Prostate gland (tissue), 2 donors: ENCODE measurements at places on chromosomes 16 and 17. TPM values are rescaled to one million over a fixed set of nuclear protein-coding genes. Genes with fewer than 3 reads are reported as not detected.

The PPP1R27 gene
- total RNA-seq = 1.6 TPM

The C16orf92 gene
- total RNA-seq = not detected

DNA sequence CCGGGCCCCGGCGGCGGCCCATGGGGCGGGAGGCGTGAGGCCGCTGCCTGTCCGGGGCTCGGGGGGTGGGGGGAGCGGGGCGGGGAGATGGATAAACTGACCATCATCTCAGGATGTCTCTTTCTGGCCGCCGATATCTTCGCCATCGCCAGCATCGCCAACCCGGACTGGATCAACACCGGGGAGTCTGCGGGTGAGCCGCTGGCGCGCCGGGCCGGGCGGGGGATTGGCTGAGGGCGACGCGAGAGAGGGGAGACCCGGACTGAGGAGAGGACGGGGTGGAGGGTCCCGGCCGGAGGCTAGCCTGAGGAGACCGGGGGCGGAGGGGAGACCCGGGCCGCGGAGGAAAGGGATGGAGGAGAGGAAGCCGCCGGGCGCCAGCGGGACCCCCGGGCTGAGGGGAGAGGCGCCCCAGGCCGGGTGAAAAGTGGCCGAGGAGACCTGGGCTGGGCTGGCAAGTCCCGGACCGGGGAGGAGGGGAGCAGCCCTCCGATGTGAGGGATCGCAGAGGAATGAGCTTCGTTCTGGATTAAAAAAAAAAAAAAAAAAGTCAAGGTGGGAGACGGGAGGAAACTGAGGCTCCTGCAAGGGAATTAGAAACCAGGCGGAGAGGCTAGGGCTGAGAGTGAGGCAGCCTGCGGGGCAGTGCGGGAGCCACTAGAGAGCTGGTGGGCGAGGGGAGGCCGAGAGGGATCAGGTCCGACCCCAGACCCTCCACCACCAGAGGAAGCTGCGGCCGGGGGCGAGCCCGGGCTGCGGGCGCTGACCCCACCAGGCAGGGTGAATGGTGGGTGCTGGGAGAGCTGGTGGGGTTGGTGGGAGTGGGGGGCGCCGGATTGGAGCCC, 526 bp downstream of the MOSMO start:
- no peak for DNase-seq

DNA sequence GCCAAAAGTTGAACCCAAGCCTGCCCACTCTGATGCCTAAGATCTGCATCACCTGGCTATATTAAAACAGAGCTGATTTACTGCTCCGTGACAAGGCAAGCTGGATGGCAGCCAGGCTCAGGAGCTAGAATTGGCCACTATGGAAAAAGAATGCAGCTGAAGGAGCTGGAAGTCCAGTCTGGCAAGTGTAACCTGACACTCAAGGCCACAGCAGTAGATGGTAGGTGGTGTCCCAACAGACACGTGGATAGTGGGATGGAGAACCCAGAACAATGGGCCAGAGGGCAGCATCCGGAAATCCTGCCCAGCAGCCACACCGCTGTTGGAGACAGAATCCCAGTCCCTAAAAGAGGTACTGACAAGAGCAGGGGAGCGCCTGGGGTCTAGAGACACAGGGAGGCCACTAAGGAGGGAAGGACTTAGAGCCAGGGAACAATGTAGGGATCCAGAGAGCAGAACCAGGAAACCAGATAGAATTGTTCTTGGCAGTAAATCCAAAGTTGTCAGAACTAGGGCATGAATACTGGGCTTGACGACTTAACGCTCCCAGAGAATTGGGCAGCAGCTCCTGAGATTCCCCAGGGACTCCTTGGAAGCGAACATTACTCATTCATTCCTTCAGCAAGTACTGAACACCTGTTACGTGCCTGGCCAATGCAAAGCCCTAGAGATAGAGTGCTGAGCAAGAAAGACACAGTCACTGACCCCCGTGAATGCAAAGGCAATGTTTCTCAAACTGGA, 85.7 kb downstream of the CDYL2 start:
- DNase-seq = peak; percentile 89

DNA sequence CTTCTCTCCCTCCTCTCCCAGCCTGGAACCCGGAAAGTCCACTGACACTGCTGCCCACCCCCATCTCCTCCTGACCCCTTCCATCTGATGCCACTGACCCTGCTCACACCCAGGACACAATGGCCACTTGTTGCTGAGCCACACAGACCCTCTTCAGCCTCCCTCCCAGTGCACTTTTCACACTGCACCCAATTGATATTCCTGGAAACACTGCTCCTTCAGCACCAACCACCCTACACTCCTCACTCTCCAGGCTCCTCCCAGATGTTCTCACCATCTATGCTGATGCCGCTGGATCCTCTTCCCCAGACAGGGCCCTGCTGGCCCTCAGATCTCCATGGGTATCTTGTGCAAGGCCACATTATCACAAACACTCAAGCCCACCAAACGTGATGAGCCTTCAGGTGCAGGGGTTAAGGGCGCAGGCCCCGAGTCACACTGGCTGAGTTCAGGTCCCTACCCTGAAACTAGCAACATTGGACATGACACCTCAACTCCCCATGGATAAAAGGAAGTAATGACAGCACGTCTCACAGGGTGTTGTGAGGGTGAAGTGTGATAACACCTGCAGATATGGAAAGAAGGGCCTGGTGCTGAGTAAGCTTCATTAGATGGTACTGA, 238.1 kb downstream of the ZNF423 start:
- DNase-seq = no peak

DNA sequence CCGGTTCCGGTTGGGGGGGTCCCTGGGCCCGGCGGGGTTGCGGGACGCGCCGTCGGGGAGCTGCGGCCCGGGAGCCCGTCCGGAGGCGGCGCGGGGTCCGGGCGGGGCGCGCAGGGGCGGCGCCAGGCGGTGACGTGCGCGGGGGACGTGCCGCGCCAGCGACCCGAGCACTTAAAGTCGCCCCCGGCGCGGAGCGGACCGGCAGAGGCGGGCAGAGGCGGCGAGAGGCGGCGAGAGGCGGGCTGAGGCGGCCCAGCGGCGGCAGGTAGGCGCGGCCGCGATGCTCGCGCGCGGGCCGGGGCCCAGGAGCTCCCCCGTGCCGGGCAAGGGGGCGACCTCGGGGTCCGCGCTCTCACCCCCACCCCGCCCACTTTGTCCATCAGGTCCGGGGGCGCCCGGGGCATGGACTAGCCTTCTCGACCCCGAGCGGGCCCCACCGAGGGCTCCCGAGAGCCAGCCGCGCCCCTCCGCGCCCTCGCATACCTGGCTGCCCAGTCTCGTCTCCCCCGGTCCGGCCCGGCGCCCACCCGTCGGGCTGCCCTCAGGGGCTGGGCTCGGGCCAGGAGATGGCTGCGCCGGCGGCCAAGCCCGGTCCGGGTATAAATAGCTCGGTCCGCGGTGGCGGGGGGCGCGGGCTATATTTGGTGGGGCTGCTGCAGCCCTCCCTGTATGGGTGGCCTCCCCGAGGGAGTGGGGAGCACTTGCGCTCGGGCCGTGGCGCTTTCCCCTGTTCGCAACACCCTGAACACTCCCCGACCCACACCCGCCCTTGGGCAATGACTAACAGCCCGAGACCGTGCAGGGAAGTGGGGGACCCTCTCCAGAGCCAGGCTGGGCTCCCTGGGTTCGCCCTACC, at the start of gene SLC16A3:
Gene SLC16A3, plus strand, starts transcription at position 201 of the 856 bp plus-strand sequence. CDS start 6,967 bp downstream, outside the sequence.
- no peak for DNase-seq
